NCI-H446 (cell line): ENCODE measurements at places on chromosomes 7 and 10.

- no peak for DNase-seq
Observed at GRCh38 chr7:99594948-99595745, 2.9 kb upstream of the TMEM225B start.

DNA sequence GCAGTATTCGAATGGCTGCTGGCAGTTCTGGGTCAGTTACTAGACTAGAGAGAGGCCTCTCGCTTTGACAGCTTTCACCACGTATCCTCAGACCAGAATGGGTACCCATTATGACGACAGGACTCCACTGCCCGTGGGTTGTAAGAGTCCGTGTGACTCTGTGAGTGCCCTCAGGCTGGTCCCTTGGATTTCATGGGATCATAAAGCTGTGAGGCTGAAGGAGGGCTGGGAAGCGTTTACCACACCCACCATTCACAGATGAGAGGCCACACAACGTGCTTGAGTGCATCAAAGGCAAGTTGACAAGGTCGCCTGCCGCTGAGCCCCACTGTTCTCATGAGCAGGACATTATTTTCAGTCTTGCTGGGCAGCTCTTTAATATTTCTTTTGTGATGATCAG, 87.2 kb downstream of the EZH2 start:
- no peak for DNase-seq

DNA sequence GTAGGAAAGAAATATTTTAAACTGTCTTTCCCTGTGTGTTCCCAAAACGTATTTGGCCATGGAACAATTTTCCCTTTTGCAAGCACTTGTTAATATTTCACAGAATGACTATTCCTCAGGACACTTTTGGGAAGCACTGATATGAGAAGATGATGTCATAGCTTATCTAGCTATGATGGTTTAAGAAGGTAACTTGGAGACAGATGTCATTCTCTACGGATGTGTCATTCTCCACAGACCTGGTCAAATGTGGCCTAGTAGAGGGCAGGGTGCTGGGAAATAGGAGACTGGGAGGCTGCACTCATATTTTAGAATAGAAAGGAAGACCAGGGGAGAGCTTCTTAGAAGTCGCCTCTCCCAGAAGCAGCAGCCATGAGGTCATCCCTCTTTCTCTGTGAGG, 220.7 kb upstream of the GLI3 start:
- DNase-seq, result no peak

- no peak for DNase-seq
Observed at GRCh38 chr7:93566876-93567275, 7.6 kb downstream of the CALCR start.

GRCh38 chr10:68489919-68490318, 18.1 kb upstream of the DNA2 start:
- no peak for DNase-seq
